ENCODE measurements at places on chromosomes 1 and 21.

DNA sequence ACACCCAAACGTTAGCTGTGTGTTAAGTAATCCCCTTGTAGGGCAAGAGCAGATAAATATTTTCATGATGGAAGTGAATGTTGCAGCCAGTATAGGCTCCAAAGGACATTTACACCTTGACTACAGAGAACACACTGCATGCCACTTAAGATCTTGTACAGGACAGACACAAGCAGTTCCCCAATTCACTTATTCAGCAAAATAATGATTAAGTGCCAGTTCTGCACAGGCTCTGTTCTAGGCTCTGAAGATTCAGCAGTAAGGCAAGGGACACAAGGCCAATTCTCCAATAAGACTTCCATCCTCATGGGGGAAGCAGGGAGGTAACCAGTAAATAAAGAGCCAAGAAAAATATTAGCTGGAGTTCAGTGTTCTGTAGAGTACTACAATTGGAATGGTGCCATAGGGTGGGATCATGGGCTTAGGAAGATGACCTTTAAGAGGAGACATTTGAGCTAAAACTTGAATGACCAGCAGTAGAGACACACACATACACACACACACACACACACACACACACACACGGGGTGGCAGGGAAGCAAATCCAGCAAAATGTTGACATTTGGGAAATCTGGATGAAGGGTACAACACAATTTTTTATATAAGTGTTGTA, 199.9 kb upstream of the JUN start:
- peak; percentile 26 for DNase-seq

- no peak for DNase-seq
Observed at GRCh38 chr1:218591966-218592365, 246.8 kb downstream of the TGFB2 start.

GRCh38 chr1:210236840-210237409, 4.3 kb downstream of the SERTAD4 start:
- peak; percentile 95 for DNase-seq

DNA sequence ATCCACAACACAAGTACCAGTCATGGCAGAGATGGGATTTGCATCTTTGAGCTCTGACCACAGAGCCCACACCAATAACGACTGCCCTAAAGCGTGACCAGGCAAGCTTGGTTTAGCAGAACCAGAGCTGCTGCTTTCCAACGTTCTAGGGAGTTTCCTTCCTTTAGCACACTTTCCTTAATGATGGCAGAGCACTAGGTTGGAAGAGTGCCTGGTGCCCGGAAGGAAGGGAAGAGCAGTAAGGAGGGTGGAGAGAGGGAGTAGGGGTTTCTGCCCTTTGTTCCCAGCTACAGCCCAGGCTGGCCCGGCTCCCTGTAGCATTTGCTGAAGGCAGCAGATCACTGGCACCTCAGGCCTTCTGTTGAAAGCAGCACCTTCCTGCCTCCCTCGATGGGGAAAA, 6.1 kb upstream of the EVA1C start:
- peak; percentile 52 for DNase-seq

DNA sequence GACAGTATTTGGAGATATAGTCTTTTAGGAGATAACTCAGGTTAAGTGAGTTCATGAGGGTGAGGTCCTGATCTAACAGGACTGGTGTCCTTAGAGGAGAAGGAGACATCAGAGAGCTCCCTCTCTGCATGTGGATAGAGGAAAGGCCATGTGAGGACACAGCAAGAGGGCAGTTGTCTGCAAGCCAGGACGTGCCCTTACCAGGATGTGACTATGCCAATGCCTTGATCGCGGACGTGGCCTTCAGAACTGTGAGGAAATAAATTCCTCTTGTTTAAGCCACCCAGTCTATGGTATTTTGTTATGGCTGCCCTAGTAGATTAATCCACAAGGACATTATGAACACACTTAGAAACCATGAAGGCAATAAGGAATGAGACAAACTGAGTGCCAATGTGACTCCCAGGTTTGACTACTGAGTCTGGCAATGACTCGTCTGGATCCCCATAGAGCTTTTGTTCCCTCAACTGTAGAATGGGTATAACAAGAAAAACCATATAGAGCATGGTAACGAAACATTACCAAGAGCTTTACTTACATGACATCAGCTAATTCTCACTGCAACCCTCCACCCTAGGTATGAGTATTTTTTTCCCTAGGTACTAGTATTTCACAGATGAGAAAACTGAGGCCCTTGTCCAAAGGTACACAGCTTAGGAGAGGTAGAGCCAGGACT, 6.5 kb downstream of the URB1 start:
- DNase-seq, result peak; percentile 48

DNA sequence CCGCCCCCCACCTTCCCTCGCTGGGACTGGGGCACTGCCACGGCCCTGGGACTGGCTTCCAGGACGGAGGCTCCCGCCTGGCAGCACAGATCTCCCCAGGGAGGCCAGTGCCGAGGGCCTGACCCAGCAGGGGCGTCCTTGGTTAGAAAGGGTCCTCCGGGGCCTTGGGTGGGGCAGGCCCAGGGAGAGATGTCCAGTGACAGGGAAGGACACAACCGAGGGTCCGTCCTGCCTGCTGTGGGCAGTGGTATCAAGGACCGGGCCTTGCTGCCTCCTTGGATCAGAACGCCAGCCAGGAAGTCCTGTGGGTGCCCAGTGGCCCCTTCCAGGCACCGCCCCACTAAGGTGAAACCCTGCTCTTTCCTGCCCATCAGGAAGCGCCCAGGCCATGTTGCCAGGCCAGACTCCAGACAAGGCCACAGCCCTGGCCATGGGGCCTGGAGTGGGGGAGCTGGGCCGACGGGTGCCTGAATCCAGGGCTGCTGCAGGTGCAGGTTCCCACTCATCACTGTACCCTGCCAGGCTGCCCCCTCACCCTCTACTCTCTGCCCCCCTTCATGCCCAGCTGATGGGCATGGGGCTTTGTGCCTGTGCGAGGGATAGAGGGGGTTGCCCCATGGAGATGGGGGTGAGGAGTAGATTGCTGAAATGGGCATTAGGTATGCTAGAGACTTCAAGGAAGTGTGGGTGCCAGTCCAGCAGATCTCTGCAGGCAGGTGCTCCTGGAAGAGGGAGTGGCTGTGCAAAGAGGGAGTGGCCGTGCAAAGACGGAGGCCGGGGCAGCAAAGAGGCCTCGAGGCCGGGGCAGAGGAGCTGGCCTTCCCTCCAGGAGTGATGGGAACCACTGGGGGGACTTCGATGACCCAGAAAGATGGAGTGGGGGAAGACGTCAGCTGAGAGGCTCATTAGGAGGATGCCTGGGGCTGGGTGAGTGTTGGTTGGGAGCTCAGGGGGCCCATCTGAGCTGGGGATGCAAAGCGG, 2.2 kb upstream of the PRKCZ start:
- no peak for DNase-seq

GRCh38 chr1:156942176-156942575, 21.7 kb downstream of the LRRC71 start:
- DNase-seq, result no peak

- DNase-seq, result no peak
Observed at GRCh38 chr21:26135520-26135919, 35.0 kb downstream of the APP start.

- DNase-seq, result no peak
Observed at GRCh38 chr1:56032096-56032676, 547.2 kb downstream of the PLPP3 start.

DNA sequence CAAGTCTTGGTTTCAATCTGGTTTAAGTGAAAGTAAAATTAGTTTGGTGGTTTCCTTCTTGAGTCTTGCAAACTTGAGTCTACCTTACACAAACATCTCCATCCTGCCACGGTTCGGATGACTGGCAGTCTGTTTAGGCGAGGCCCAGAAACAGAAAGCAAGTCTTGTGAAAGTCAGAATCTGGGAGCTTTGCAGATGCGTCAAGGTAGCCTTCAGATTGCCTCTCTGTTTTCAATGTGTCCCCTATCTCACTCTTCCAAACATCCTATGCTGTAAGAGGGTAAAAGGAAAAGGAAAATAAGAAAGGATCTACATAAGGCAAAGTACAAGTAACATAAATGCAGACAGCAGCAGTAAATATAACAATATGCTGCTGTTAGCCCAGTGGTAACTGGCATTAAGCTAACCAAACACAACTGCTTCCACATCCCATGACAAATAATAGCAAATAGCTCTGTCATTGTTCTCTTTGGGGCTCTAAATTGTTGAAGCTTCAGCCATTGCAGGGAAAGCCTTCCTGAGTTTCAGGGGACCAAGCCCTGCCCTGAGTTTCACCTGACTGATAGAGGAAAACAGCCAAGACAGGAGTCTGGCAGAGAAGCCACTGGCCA, 26.2 kb upstream of the C1orf105 start:
- DNase-seq, result no peak

- DNase-seq, result peak; percentile 37
Observed at GRCh38 chr21:36966821-36967768, 626 bp upstream of the HLCS start.

GRCh38 chr1:154749078-154749760, 120.9 kb downstream of the KCNN3 start:
- DNase-seq, result peak; percentile 80

GRCh38 chr1:65317866-65318653, 8.7 kb downstream of the DNAJC6 start:
- DNase-seq, result no peak

DNA sequence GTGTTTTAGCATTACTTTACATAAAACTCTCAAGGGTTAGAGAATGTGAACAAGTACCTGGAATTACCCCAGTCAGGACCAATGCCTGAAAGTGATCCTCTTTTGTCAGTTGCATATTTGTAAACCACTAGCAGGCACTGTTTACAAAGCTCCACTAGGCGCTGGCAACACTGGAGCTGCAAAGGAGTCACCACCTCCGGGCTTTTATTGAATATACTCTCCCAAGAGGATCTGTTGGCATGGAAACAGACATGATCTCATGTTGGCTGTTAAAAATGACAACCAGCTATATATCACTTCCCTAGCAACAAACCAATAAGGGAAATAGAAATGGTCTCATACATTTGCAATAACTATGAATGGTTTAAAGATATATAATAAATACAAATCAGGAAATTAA, 116.0 kb downstream of the TTLL7 start:
- DNase-seq, result peak; percentile 66

GRCh38 chr1:101356604-101357443, 120.0 kb downstream of the S1PR1 start:
- peak; percentile 4 for DNase-seq

- DNase-seq, result no peak
Observed at GRCh38 chr1:213251972-213252371, 200.9 kb downstream of the RPS6KC1 start.

DNA sequence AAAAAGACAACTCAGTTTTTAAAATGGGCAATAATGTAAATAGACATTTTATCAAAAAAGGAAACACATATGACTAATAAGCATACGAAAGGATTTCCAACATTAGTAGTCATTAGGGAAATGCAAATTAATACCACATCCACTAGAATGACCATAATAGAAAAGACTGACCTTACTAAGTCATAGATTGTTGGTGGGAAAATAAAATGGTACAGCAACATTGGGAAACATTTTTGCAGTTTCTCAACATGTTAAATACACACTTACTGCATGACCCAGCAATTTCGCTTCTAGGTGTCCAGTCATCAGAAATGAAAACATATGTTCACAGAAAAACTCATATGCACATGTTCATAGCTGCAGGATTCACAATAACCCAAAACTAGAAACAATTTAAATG, 29.9 kb upstream of the SLC44A3 start:
- DNase-seq, result no peak

- DNase-seq, result no peak
Observed at GRCh38 chr21:19048098-19048672, 644.6 kb upstream of the TMPRSS15 start.

- DNase-seq, result no peak
Observed at GRCh38 chr1:48227165-48228013, 4.9 kb downstream of the SLC5A9 start.

GRCh38 chr1:158509471-158510156, 37.6 kb downstream of the OR10R2 start:
- peak; percentile 12 for DNase-seq

DNA sequence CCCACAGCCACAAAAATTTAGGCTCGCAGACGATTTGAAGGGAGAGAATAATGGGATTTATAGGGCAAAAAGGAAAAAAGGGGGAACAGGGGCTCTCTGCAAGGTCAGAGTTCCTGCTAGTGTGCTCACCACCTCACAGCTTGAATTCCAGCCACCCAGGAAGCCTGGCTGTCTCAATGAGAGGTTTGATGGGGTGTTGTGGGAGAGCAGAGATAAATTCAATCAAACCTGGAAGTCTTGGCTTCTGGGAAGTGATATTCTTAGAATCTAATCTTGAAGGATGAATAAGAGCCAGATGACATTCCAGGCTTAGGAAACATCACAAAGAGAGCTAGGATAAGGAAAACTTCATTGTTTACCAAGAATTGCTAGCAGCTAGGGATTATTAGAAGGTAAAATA, 47.4 kb upstream of the C21orf91 start:
- peak; percentile 2 for DNase-seq

- DNase-seq, result peak; percentile 79
Observed at GRCh38 chr21:33685613-33686197, 43.4 kb downstream of the ITSN1 start.

- DNase-seq, result peak; percentile 18
Observed at GRCh38 chr1:184743062-184743756, 11.4 kb downstream of the EDEM3 start.

DNA sequence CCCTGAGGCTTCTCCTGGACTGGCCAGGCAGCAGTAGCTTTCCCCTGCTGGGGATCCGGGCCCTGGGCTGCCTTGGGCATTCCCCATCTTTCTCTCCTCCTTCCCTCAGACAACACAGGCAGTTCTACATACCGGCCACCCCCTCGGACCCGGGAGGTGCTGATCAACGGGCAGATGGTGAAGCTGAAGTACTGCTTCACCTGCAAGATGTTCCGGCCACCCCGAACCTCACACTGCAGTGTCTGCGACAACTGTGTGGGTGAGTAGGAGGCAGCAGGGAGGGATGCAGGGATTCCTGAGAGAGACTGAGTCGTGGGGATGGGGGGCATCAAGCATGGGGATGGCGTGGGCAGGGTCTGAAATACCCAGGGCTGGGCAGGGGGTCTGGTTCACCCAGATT, 14.4 kb upstream of the SFN start:
- no peak for DNase-seq

DNA sequence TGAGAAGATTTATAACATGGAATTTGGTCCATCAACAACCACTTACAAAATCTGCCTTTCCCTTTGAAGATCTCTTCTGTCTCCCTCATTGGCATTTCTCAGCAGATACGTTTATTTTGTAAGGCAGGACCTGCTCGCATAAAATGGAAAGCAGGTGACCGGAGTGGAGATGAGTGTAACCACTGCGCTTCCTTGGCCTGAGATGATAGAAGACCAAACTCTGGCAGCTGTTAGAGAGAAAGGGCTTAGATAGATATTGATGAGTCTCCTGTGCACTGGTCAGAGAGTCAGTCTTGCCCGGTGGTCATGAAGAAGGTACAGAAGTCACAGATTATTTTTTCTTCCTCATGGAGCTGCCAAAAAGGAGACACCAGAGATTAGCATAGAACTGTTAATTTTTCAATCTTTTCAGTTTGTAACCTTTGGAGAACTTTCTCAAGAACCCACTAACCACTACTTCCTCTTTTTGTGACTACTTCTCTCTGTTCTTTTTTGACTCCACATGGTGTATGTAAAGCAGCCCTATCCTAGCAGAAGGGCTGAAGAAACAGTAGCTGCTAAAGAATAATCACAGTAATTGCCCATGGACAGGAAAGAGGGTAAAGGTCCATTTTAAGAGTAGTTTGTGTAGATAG, 47.6 kb downstream of the FCRL3 start:
- no peak for DNase-seq

GRCh38 chr21:21213297-21213696, 215.1 kb downstream of the NCAM2 start:
- peak; percentile 46 for DNase-seq

- DNase-seq, result no peak
Observed at GRCh38 chr1:33009561-33009960, 27.1 kb downstream of the AK2 start.

GRCh38 chr1:97073169-97073568, 351.6 kb downstream of the PTBP2 start:
- no peak for DNase-seq

GRCh38 chr1:59317343-59317742, 20.4 kb downstream of the FGGY start:
- DNase-seq, result no peak
